ENCODE measurements at places on chromosomes 5 and 9.

DNA sequence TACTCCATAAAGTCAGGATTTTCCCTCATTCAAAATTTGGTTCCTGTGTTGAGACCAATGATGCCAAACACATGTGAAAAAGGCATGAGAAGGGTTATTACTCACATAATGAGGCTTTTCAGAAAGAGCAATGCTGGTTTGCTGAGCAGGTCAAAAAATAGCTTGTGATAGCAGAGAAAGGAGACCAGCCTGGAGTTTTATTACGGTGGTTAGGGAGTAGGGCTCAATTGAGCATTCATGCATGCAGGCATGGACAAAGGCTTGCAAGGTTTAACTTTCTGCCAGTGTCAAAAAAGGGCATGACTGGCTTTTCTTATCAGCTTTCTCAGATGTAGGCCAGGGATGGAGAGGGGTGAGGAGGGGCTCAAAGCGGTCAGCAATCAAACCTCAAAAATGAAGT, 628.3 kb downstream of the DNAH5 start:
- no peak for DNase-seq

DNA sequence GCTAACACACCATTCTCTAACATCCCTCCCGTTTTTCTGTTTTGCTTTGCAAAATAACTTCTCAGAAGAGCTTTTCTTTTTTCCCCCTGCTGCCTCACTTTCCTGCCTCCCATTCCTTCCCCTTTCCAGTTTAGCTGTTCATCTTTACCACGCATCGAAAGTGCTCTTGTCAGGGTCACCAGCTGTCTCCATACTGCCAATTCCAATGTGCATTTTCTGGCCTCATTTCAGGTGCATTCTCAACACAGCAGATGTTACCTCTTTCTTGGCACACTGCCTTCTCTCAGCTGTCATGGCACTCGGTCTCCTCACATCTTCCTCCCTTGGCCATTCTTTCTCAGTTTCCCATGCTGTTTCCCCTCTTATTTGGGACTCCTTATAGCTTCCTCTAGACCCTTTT, 9.5 kb downstream of the ARSK start:
- no peak for DNase-seq

DNA sequence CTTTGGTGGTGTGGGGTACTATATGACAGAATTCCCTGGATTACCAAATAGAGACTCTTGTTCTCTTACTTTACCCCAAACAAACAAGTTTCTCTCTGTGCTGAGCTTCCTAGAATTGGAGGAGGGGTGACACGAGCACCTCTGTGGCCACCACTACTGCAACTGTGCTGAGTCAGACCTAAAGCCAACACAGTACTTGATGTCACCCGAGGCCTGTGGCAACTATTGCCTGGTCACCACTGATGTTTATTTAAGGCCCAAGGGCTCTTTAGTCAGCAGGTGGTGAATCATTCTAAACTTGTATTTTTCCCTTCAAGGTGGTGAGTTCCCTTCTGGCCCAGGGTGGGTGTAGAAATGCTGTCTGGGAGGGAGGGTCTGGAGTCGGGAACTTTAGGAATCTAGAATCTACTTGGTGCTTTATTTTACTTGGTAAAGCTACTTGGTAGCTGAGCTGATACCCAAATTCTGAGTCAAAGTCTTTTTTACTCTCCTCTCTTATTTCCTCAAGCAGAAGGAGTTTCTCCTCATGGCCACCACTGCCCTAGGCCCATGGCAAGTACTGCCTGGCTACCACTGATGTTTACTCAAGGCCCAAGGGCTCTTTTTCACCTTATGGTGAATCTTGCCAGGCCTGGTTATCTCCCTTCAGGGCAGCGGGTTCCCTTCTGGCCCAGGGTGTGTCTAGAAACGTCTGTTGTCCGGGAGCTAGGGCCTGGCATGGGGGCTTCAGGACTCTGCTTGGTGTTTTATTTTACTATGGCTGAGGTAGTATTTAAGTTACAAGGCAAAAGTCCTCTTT, 9.8 kb downstream of the LURAP1L start:
- DNase-seq: no peak

GRCh38 chr9:114671605-114672004, 10.4 kb downstream of the TEX48 start:
- DNase-seq: no peak

DNA sequence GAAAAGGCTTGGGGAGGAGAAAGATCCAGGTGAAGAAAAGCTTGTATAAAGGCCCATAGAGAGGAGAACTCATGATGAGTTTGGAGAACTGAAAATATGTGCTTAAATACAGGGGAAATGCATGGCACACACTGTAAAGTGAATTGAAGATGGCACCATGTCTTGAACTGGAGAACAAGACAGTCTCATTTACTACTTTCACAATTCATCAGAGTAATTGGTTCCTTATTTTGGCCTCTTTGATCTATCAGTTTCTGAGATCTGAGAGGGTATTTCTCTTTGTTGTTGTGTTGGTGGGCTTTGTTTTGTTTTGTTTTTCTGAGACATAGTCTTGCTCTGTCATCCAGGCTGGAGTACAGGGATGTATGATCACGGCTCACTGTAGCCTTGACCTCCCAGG, 98.2 kb downstream of the CEMIP2 start:
- no peak for DNase-seq
